ENCODE measurements at places on chromosomes 16 and 17. TPM values are rescaled to one million over a fixed set of nuclear protein-coding genes. Genes with fewer than 3 reads are reported as not detected.

The OSBPL7 gene
- 10.1 TPM for total RNA-seq

The DHRS7C gene
- not detected for total RNA-seq

The DLX4 gene
- not detected for total RNA-seq

The SLC4A1 gene
- not detected for total RNA-seq

The INO80E gene
- total RNA-seq = 13.8 TPM

The C16orf96 gene
- total RNA-seq = not detected

The NOTUM gene
- total RNA-seq = 0.08 TPM

The QRICH2 gene
- 6.0 TPM for total RNA-seq

The DUS1L gene
- total RNA-seq = 44.9 TPM

The FAM83G gene
- total RNA-seq = 14.3 TPM

The TBC1D16 gene
- total RNA-seq = 48.4 TPM

The MPP2 gene
- total RNA-seq = 3.0 TPM

The CYBC1 gene
- 41.3 TPM for total RNA-seq

The KRTAP9-4 gene
- total RNA-seq = not detected

The KIF18B gene
- total RNA-seq = not detected

The KRT16 gene
- total RNA-seq = 0.35 TPM

The HP gene
- not detected for total RNA-seq

The AXIN2 gene
- total RNA-seq = 2.6 TPM

The PLLP gene
- not detected for total RNA-seq

The BORCS6 gene
- 4.2 TPM for total RNA-seq

The ERCC4 gene
- total RNA-seq = 6.5 TPM

The CLDN9 gene
- not detected for total RNA-seq

The XAF1 gene
- total RNA-seq = 59.9 TPM

The OTOP2 gene
- not detected for total RNA-seq

The CTRB2 gene
- not detected for total RNA-seq

The NPIPB2 gene
- 2.0 TPM for total RNA-seq

The CCDC154 gene
- 0.70 TPM for total RNA-seq

The RUNDC3A gene
- total RNA-seq = 0.08 TPM

The CACNG5 gene
- not detected for total RNA-seq

The DHX8 gene
- total RNA-seq = 29.6 TPM

The MT4 gene
- total RNA-seq = not detected

The STH gene
- total RNA-seq = not detected

The ATXN7L3 gene
- total RNA-seq = 20.9 TPM

The KCNH4 gene
- 0.12 TPM for total RNA-seq

The NPB gene
- 0.38 TPM for total RNA-seq

The CBX2 gene
- 0.23 TPM for total RNA-seq

The HELZ gene
- 31.1 TPM for total RNA-seq

The MPO gene
- under 0.01 TPM for total RNA-seq
